ENCODE measurements at places on chromosomes 4 and X. TPM values are rescaled to one million over a fixed set of nuclear protein-coding genes. Genes with fewer than 3 reads are reported as not detected.

FAM9B gene
- total RNA-seq: not detected

MAGED4B gene
- total RNA-seq: 9.8 TPM

WNK3 gene
- total RNA-seq: 0.15 TPM

EIF4E gene
- total RNA-seq: 136 TPM

ADAMTS3 gene
- 0.94 TPM for total RNA-seq

PAGE2 gene
- total RNA-seq: not detected

Measured in mammary microvascular endothelial cell (primary cell).